ENCODE measurements at places on chromosomes 4 and X.

GRCh38 chr4:38930204-38930603, 62.6 kb downstream of the FAM114A1 start:
- no peak for DNase-seq

DNA sequence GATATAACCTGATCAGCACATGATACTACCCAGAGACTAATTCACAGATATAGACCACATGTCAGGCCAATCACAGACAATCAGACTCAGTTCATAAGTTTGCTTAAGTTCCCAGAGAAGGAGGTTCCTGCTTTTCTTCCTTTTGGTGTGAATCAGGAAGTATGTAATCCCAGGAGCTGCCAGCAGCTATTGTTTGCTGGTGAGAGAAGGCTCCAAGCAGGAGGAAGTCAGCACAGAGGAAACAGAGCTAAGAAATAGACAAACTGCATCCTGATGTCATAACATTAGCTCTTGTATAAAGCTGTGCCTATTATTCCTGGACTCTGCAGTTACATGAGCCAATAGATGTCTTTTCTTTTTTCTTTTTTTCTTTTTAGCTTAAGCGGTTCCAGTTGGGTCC, 50.9 kb downstream of the UCHL1 start:
- DNase-seq = no peak

- DNase-seq = peak; percentile 77
Observed at GRCh38 chrX:119516157-119516702, 48.0 kb downstream of the SLC25A5 start.

DNA sequence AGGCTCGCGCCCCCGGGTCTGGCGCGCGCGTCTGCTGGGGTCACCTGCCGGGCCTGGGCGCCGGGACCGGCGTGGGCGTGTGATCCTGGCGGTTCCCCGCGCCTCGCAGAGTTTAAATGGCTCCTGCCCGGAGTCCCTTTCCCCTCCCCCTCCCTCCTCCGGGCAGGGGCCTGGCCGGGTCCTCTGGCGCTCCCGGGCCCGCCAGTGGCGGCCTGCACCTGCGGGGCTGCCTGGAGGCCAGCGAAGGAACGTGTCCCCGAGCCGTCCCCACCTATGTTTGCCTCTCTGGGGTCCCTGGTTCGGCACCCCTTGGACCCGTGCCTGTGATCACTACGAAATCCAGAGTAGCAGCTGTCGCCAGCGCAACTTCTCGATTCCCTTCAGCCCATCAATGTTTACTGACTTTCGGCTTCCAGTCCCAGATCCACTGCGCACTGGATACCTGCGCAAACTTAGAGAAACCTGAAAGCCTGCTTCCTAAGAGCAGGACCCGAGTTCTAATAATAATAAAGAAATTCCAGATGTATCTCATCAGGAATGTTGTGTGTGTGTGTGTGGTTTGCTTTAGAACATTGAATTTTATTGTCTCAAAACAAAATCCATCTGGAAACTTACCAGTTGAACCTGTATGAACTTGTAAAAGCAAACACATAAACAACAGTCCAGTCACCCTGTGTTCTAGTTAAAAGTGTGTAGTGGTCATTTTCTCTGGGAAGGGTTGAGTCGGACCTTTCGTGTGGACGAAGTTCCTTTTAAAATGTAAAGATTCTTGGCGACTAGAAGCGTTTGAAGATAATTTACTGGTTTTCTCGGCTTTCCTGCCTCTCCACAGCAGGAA, 788 bp downstream of the SHROOM2 start:
- DNase-seq = no peak

- DNase-seq = no peak
Observed at GRCh38 chr4:188246488-188246887, 107.2 kb downstream of the TRIML1 start.

Data from HTR-8/SVneo (cell line).